Effector CD8-positive, alpha-beta T cell (primary cell): ENCODE measurements at places on chromosomes 16 and 17.
A peak's percentile ranks its signal among the peaks of the same experiment; 100 is the strongest.

- no peak for DNase-seq
Measured at GRCh38 chr17:67164302-67164701, 80.7 kb downstream of the HELZ start.

DNA sequence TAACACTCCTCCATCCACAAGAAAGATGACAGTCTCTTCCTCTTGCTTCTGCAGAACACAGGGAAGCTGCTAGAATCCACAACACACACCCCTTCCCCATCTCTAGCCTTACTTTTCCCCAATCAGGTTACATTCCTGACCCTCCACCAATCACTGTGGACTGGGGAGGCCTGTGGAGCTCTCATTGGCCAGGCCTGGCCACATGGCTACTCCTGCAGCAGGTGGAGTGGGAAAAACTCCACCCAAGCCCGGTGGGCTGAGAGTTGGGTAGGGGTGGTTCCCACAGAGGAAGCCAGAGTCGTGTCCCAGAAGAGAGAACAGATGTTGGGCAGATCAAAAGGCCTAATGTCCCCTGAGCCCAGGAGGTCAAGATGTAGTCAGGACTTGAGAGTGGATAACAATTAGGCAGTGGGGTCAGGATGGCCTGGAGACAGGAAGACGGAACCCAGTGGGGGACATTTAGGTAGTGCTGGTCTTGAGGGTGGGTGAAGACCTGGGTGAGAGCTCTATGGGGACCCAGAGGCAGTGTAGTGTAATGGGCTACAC, 22.1 kb downstream of the COQ7 start:
- no peak for DNase-seq

DNA sequence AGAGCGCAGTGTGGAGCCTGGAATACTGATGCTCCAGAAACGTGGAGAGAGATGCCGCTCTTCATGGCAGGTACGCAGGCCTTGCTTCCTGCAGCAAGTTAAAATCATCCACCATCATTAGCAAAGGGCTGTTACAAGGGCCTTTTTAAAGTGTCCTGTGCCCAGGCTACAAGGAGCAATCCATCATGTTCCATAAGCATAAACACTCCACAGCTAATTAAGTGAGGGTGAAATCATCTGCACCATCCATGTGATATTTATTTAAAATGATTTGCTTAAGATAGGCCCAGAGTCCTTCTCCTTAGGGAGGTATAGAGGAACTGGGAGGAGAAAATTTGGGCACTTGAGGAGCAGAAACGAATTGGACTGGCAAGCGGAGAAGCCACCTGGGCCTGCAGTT, 372.1 kb downstream of the XYLT1 start:
- DNase-seq: no peak

DNA sequence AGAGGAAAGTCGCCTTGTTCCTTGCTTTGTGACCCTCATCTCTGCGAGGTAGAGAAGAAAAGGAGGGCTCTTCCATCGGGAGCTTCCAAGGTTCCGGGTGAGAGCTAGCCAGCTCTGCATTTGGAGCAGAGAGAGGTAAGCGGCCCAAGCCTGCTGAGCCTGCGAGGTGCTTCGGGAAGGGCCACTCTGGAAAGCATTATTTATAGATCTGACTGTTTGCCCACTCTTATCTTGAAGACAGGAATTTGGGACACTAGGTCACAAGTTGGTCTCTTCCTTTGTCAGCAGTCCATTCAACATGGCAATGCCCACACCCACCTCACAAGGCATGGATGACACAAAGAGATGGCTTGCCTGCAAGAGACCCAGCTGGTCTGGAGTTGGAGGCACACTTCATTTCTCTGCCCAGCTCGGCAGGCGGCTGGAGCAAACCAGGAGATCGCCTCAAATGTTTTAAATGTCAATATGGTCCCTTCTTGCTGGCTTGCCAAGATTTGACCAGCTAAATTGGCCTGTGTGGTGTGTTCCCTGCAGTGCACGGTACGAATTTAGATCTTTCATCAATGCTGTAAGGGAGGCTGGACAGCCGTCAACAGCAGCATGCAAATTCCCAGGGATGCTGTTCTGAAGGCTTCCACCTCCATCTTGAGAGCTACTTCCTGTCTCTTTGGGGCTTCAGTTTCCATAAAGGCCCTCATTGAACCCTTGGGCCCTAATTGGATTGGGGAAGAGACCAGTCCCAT, 19.5 kb downstream of the CBX4 start:
- no peak for DNase-seq

DNA sequence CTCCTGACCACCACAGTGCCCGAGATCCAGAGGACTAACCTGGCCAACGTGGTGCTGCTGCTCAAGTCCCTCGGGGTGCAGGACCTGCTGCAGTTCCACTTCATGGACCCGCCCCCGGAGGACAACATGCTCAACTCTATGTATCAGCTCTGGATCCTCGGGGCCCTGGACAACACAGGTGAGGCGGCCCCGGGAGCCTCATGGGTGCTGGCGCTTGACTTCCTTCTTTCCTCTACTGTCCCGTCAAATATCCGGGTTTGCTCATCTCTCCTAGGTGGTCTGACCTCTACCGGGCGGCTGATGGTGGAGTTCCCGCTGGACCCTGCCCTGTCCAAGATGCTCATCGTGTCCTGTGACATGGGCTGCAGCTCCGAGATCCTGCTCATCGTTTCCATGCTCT, 13.7 kb downstream of the DHX38 start:
- DNase-seq: no peak

DNA sequence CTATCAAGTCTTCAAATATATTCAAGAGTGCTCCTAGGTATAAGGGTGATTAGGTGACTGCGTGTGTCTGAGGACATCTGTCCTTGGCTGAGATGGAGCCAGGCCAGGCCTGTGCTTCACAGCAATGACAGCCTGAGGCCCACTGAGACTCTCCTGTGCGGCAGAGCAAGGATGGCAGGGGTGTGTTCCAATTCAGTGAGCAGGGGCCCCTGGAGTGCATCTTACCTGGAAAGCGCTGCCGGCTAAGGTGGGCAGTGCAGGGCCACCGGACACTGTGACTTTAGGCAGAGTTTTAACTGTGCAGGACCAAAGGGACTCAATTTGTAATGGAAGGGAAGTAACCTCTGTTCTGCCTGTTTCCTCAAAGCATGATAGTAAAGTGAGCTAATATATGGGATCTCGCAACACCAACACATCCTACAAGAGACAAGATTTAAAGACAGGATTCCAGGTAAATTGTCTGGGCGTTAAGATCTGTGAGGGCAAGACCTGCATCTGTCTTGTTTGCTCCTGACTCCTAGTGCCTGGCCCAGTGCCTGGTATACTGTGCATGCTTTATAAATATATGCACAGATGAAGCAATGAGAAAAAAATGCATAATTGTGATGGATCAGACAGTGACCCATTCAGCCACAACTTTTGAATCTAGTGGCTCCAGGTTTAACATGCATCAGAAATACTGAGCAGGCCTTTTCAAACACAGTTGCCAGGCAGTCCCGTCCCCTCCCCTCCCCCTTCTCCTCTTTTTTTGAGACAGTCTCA, 86.7 kb downstream of the MRC2 start:
- DNase-seq: no peak

- no peak for DNase-seq
Measured at GRCh38 chr17:76718516-76718915, 7.8 kb upstream of the MXRA7 start.

- DNase-seq: peak; percentile 31
Measured at GRCh38 chr17:63946440-63947363, 14.6 kb upstream of the CD79B start.

DNA sequence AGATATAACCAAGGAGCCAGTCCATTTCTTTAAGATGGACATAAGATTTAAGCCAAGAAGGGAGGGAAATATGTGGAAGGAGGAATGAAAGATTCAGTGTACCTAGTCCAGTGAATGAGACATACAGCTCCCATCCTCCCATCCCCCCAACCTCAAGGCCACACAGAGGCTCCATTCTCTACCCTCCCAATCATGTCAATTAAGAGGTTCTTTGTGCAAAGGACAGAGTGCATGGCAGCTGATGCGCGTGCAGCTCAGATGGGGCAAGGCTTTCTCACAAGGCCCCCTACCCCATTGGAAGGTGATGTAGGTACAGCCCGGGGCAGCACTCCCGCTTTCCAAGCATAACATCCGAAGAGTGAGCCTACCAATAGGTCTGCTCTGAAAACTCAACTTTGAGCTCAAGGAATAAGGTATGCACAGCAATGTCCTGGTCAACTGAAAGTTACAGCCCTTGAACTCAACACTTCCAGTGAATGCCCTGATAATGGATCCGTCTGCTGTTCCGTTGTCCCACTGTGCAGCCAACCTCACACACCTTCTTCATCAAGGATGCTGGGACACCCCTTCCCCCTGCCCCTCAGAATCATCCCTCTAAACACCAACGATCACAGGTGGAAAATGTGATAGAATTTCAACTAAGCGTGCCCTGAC, 458.1 kb downstream of the SOX9 start:
- DNase-seq: no peak

DNA sequence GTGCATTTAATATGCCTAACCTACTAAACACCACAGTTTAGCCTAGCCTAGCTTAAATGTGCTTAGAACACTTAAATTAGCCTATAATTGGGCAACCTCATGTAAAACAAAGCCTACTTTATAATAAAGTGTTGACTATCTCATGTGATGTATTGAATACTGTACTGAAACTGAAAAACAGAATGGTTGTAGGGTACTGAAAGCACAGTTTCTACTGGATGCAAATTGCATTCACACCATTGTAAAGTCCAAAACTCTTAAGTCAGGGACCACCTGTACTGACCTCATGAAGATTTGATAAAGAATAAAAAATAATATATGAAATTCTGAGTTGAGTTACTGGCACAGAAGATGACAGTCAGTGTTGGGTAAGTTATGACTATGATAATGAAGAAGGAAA, 625.4 kb upstream of the SOX9 start:
- no peak for DNase-seq

DNA sequence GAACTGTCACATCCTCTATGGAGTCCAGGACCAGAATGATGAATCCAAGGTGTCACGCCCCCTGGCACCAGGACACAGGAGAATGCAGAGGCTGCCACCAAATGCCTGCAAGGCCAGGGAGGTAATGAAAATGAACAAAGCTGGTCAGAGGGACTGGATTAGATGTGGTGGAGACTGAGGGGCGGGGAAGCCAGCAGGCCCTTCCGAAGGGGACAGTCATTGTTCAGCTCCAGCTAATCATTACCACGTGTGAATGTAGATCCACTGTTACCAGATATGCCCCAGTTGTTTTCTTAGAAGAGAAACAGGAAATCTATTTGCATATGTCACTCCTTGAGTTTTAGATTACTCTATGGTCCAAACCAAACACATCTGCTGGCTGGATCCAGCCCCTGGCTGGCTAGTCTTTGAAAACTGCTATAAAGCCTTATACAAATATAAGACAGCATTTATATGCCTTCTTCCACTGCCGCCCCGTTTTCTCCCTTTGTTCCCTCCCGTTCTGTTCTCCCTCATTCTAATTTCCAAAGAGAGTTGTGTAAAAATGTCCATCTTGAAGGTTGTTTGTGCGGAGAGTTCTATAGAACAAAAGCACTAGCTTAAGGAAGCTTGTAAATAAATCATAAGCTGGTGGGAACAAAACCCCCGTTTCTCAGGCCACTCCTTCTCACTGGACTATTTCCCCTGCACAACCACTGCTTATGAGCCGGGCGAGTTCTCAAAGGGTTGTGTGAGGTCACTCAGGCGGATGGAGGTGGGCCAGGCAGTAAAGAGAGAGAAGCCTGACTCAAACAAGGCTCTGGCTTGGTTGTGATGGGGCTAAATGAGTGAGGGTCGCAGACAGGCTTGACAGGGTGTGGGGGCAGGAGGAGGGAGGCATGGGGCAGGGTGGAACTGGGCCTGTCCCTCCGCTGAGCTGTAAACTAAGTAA, 14.2 kb downstream of the CRYM start:
- DNase-seq: no peak

- no peak for DNase-seq
Measured at GRCh38 chr17:71402661-71403141, 718.1 kb upstream of the SOX9 start.

DNA sequence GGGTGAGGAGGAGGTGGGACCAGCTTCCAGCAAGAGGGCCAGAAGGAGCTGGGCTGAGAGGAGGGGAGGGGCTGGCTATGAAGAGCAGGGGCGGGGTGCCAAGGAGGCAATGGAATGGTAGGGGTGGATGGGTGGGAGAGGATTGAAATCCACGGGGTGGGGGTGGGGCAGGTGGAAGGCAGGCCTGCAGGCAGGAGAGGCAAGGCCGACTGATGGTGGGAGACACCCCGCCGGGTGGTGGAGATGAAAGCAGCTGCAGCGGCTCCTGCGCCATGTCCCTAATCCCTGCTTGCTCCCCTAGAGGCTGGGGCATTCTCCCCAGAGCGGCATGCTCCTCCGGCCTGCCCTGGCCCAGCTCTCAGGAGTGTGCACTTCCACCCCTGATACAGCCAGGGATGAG, 27.8 kb upstream of the TAC4 start:
- DNase-seq: no peak

- DNase-seq: no peak
Measured at GRCh38 chr16:47523342-47524006, 62.3 kb downstream of the PHKB start.

DNA sequence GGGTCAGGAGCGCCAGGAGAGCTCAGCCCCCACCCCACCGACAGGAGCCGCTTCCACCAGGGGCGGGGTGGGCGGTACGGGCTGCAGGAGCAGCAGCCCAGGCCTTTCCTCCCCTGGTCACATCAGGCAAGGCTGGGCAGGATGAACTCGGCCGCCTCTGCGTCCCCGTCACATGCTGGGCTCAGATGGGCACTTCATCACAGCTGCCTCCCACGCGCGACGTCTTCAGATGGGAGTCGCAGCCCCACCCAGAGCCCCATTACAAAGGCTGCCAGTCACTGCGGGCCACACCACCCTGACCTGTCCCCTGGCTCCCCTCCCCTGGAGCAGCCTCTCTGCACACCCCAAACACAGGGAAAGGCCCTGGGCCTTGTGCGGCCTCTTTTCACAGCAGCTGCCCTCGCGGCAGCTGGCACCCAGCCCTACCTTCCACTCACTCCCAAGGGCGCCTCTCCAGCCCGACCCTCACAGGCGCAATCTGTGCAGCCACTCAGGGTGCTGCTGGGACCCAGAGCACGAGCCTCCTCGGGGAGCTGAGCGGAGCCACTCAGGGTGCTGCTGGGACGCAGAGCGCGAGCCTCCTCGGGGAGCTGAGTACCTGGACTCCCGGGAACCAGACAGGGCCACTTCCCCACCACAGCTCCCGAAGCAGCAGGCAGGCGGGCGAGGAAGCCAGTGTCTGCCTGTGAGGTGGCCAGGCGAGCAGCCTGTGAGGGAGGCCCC, 4.7 kb downstream of the ZNF598 start:
- no peak for DNase-seq
